ENCODE measurements at places on chromosomes 13 and 19.

GRCh38 chr13:51331354-51331861 is 8.1 kb upstream of the SERPINE3 start:
- DNase-seq, result no peak

DNA sequence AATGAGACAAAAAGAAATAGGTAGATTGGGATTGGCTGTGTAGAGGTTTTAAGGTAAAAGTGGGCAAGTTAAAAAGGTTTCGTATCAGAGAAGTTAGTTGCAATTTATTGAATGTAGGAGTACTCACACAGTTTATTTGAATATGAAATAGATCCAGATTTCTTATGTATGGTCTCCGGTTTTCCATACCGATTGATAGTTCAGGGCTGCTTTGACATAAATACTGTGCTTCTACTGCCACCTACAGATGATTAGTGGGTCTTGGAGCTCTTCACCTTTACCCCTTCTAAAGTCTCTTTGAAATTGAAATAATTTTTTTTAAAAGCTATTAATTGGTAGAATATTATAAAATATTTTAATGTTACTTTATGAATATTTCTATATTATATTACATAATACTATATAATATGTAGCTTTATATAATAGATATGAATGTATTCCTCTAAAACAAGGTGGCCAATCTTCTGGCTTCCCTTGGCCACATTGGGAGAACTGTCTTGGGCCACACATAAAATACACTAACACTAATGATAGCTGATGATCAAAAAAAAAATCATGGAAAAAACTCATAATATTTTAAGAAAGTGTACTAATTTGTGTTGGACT is 7.7 kb upstream of the GPR18 start:
- peak; percentile 59 for DNase-seq

DNA sequence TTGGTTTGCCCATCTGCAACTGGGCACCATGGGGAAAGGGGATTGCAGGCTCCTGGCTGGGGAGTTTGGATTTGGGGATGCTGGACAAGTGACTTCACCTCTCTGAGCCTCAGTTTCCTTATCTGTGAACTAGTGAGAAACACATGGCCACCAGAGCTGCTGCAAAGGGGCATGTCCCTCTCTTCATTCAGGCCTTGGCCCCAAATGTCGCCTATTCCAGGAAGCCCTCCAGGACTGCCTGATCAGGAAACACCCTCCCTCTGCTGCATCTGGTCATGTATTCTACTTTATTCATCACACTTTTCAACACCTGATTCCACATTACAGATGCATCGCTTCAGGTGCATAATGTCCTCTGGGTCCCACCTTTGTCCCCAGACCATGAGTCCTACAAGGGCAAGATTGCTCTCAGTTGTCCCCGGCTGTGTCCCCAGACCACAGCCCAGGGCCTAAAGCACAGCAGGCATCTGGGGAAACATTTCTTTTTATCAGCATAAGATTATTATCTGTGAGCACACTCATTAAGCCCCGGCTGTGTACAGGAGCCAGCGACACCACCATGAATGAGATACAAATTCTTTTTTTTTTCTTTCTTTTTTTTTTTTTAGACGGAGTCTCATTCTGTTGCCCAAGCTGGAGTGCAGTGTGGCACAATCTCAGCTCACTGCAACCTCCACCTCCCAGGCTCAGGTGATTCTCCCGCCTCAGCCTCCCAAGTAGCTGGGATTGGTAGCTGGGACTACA is 37.5 kb downstream of the ARRDC2 start:
- no peak for DNase-seq

DNA sequence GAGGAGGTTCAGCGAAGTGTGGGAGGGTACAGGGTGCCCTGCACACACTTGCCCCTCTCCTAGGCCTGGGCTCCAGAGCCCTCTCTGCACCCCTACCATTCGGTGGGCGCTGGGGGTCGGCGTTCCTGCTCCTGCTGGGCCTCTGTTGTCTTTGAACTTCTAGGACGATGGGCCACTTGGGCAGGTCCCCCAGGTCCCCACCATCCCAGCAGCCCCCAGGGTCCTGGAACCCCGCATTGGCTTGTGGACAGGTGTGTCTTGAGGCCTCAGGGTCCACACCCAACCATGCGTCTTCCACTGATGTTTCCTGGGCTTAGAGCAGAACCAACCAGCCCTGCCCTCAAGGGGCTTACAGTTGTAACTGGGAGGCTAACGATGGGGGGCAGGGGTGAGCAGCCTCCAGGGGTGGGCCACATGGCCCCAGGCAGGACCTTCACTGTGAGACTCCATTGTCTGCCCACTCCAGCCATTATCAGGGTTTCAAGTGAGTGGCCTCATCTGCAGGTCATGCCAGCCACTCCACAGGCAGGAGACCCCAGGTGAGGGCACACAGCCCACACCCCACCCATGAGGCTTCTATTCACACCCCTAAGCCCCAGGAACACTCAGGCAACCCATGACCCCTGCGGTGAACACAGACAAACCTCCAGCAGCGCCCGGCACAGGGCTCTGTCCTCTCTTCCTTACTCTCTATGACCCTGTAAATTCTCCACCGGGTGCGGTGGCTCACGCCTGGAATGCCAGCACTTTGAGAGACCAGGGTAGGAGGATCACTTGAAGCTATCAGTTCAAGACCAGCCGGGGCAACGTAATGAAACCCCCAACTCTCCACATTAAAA is 2.0 kb upstream of the KLF16 start:
- DNase-seq, result no peak

GRCh38 chr13:102901615-102902305 is 55.9 kb downstream of the ERCC5 start:
- no peak for DNase-seq

DNA sequence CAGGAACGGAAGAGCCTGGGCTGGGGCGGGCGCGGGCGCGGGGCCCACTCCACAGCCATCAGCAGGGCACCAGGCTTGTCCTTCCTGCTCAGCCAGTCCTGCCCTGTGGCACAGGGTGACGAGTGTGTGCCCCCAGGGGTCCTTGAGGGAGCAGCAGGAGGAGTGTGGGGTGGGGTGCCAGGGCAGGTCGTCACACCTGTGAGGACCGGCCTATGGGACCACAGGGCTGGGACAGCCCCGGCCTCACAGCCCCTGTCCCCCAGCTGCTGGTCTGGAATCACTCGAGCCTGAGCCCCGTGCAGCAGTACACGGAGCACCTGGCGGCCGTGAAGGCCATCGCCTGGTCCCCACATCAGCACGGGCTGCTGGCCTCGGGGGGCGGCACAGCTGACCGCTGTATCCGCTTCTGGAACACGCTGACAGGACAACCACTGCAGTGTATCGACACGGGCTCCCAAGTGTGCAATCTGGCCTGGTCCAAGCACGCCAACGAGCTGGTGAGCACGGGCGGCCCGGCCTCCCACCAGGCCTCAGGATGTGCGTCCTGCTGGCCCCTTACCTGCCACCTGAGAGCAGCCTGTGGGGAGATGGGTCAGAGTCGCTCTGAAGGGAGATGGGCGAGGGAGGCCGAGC is 6.7 kb upstream of the TEKTIP1 start:
- no peak for DNase-seq

GRCh38 chr13:30927595-30927994 is 4.9 kb upstream of the TEX26 start:
- no peak for DNase-seq

GRCh38 chr19:19657397-19657783 is 6.1 kb downstream of the ATP13A1 start:
- no peak for DNase-seq

GRCh38 chr19:30311911-30312310 is 60.3 kb upstream of the ZNF536 start:
- DNase-seq, result no peak

DNA sequence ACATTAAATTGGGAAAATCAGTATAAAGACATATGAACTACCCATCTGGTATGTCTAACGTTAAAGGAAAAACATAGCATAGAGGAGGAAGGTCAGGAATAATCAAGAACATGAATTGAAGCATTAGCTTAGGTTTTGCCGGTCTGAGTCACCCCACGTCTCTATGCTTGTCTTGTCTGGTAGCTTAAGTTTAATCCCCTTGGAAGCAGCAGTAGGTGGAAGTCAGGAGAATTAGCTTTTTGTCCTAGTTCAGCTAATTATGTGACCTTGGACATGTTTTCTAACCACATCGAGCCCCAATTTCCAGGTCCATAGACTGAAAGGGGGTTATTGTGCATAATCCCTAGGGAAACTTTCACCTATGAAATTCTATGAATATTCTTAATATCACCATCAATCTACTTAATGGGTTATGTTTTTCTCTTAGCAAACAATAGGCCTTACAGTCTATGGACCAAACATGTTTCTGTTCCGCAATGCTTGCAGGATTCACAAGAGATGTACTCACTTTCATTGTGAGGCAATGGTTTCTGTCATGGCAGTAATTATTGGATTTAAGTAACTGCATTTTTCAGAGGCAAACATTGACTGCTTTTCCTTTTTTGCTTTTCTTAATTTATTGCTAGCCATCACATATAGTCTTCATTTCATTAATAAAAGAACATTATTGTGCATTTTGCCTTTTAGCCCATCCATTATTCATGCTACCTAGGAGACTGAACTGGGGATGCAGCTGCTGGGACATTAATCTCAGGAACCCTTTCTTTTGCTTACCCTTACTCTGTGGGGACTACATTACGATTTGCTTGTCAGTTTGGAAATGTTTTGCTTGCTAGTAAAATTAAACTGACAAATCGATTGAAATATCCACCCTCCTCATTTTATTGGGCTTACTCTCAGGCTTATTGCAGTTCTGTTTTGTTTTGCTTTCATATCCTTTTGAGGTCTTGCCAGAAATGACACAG is 304.8 kb upstream of the MAB21L1 start:
- no peak for DNase-seq

GRCh38 chr13:42688821-42689220 is 92.6 kb upstream of the FAM216B start:
- no peak for DNase-seq

DNA sequence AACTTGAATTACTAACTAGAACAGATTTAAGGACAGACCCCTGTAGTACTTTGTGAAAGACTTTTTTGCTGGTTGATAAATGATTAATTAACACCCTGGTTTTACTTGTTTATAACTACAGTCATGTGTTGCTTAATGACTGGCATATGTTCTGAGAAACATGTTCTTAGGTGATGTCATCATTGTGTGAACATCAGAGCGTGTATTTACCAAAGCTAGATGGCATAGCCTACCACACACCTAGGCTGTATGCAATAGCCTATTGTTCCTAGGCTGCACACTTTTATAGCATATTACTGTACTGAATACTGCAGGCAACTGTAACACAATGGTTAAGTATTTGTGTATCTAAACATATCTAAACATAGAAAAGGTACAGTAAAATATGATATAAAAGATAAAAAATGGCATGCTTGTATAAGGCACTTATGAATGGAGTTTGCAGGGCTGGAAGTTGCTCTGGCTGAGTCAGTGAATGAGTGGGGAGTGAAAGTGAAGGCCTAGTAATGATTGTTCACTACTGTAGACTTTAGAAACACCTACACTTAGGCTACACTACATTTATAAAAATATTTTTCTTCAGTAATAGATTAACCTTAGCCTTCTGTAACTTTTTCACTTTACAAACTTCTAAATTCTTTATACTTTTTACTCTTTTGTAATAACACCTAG is 260.3 kb downstream of the KCNRG start:
- DNase-seq, result no peak

DNA sequence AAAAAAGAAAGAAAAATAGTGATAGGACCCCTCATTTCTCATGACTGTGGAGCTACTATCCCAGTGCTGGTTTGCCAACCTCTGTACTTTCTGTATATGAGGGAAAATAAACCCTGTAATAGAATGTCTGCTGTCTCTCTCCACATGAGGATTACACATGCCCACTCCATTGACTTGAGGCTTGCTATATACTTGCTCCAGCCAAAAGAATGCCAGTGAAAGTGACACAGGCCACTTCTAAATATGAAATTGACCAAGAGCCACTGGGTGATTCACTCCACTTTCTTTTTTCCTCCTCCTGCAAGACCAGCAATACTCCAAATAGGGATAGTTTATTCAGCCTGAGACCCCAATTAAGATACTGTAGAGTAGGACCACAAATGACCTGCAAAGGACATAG is 6.2 kb downstream of the THAP8 start:
- DNase-seq, result no peak

DNA sequence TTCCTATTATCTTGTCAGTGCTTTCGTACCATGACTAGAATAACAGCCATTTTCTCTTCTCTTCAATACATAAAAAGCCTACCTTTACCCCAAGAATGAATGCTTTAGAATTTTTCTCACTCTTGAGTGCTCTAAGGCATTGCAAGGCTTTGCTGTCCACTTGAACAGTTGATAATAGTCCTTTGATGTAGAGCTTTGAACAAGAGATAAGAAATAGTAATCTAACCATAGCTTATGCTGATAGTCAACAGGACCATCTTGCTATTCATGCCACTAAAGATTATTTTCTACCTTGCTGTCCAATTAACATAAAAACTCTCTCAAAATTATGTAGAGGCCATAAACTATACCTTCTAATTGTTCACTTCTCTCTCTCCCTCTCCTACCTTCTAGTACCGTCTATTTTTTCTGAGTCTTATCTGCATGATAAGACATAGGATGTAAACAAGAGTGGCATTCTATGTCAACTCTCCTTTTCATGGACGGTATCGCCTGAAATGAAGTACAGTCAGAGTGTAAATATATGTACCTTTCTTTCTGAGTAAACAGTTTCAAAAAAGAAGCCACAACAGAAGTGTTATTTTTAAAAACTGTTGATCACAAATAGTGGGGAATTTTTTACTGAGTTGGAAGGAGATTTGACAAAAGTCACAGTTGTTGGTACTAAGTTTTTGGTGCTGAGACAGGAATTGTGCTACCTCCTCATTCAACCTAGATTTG is 297.9 kb downstream of the NDFIP2 start:
- no peak for DNase-seq

- no peak for DNase-seq
These were observed 61.2 kb upstream of the TM9SF2 start for GRCh38 chr13:99439850-99440604.

GRCh38 chr13:52955472-52955874 is 73.1 kb upstream of the OLFM4 start:
- no peak for DNase-seq

DNA sequence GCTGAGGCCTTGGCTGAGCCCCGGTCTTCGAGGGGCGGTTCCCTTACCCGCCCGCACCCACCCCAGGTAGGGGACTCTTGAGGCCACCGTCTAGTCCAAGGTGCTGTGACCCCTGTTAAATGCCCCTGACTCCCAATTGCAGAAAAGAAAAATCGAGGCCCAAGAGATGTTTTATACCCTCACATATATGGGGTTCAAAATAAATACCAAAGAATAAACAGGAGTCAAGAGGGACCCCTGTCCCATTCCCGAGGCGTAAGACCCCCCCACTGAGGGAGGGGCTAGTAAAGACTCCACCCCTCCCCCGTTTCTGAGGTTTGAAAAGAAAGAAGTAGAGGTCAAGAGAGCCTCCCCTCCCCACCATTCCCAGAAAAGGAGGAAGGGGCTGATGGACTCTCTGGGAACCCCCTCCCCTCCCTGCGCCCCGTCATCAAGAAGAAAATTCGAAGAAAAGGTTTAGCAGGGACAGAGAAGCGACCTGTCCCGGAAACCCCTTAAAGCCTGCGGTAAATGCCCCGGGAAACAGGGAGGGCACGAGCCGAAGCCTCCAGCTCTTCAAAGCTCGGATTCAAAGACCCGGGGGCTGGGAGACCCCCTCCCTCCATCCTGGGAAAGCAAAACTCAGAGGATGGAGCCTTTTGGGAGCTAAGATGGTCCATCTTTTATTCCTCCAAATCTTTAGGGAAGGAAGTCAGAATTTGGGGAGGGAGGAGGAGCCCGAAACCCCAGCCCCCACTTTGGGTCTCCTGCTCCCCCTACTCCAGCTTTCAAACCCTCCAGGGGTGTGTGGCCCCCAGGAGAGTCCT is 755 bp upstream of the RAB3A start:
- peak; percentile 63 for DNase-seq
